ENCODE measurements at places on chromosomes 7 and 10.

DNA sequence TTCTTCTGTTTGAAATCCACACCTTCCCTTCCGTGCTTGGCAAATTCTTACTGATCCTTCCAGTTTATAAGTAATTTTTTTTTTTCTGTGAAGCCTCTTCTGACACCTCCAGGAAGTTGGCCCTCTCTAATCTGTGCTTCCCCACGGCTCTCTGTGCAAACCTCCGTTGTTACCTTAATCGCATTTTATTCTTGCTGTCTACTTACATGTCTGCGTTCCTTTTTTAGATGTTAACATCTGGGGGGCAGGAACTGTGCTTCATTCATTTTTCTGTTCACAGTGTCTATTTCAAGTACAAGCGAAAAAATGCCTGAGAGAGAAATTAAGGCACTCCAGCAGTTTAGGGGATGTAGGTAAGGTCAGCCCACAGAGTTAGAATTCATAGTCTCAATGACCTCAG lies 8.4 kb upstream of the CAMK1D start:
- DNase-seq, result no peak

- DNase-seq, result peak; percentile 14
Measured at GRCh38 chr10:5297466-5297865, 67.3 kb upstream of the UCN3 start.

GRCh38 chr7:25858525-25859411 lies 293.2 kb upstream of the NFE2L3 start:
- no peak for DNase-seq

GRCh38 chr10:73859784-73860491 lies 14.4 kb downstream of the CAMK2G start:
- DNase-seq, result no peak

GRCh38 chr7:20998309-20998708 lies 211.6 kb upstream of the SP8 start:
- no peak for DNase-seq

DNA sequence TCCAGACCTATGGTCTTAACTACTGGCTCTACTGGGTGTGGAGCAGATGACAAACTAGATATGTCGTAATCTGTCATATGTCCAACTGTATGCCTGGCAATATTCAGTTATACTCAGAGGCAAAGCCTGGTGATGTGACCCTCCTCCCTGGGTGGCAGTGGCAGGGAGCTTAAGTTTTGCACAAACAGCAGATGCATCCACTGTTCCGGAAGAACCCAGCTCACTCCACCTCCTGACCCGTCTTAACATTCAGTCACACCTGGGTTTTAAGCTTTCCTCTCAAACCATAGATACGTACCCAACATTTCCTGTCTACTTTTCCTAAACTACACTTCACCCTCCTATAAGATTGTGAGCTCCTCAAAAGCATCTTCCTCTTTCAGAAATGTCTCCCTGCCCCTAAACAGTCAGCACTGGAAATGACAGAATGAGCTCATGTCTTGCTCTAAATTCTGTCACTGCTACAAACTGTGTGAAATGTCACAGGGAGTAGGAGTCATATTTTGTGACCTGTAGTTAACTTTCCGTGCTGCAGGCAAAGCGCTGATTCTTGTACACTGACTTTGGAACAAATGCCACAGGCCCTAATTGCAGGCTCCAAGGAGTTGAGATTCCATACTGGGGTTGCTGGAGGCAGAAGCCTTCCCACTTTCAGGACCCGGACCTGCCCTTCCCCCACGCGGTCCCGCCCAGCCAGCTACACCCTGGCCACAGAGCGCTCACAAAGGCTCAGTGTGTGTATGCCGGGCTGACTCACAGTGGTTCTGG lies 23.9 kb downstream of the SCD start:
- DNase-seq, result peak; percentile 14

GRCh38 chr7:144728551-144728950 lies 107.3 kb downstream of the TPK1 start:
- no peak for DNase-seq

GRCh38 chr7:12765431-12766100 lies 78.1 kb downstream of the ARL4A start:
- no peak for DNase-seq

GRCh38 chr10:117656385-117657367 lies 114.1 kb downstream of the EMX2 start:
- no peak for DNase-seq

GRCh38 chr7:12403287-12404181 lies at the start of gene VWDE:
TSS of gene VWDE (minus strand) at chr7:12403865. CDS start at chr7:12403716, 149 bp downstream.
- DNase-seq, result peak; percentile 5

DNA sequence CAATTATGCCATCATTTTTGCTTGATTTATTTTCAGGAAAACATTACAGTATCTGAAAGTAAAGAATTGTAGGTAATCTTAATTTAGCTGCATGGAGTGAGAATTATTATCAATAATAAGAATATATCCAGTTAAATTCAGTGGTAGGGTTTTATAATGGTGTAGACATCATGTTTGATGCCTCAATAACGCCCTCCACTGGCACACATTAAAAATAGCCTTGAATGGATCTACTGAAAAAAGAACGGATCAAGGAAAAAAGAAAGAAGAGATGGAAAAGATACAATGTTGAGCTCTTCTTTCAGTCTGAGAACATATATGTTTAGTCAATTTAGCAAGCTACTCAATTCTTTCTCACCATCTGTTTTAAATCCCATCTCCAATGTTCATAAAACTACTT lies 319.2 kb downstream of the CDC14C start:
- DNase-seq, result no peak

DNA sequence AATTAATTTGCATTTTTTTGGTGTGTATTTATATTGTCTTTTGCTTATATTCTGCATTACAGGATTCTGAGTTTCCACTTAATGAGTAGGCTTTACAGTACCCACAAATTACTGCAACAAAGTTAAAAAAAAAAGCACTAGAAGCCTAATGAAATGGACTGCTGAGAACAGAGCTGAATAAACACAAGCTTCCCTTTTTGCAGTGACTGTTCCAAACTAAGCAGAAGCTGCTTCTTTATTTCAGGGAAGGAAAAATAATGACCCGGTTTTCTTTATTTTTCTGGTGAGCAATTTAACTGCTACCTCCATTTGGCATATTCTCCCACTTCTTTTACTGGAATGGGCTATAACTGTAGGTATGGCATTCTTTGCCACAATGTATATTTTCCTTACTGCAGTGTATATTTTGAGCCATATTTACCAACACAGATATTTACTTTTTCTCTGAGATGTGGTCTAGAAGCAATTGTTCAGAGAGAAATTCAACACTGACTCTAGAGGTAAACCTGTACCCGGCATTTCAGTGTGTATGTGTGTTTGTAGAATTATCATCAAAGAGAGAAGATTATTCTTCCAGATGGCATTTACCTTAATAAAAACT lies 56.9 kb downstream of the HDAC9 start:
- DNase-seq, result no peak

GRCh38 chr7:46544396-46545008 lies 623.4 kb upstream of the IGFBP3 start:
- DNase-seq, result no peak

DNA sequence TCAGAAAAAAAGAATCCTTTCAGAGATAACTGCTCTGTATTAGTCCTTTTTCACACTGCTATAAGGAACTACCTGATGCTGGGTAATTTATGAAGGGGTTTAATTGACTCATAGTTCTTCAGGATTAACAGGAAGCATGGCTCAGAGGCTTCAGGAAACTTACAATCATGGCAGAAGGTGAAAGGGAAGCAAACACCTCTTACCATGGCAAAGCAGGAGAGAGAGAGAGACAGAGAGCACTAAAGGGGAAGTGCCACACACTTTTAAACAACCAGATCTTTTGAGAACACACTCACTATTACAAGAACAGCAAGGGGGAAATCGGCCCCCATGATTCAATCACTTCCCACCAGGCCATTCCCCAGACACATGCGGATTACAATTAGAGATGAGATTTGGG lies 114.2 kb downstream of the TES start:
- DNase-seq, result no peak

DNA sequence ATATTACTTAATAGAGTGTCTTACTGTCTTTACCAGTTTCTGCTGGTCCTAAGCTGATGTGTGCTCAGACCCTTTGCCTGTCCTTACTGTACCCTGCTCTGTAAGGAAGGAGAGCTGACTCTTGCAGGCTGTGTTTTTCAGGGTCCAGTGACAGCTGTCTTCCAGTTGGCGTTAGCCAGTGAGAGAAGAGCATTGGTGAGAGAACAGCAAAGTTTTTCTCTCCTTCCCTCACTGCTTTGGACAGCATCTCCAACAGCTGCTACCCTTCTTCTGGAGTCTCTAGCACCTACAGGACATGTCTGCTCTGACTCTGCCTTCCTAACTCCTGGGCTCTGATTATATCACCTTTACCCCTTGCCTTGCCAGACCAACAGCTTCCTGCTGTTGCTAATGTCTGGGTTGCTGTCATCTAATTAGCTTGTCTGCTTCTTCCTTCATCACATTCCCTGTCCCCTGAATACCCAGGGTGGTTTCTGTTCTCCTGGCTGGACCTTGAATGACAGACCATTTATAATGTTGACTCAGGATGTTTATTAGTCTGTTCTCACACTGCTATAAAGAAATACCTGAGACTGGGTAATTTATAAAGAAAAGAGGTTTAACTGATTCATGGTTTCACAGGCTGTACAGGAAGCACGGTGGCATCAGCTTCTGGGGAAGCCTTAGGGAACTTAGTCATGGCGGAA lies 23.5 kb upstream of the PANK1 start:
- no peak for DNase-seq

GRCh38 chr7:8117195-8117594 lies 144.8 kb downstream of the ICA1 start:
- DNase-seq, result no peak

- DNase-seq, result no peak
Measured at GRCh38 chr7:126806614-126807013, 446.1 kb downstream of the GRM8 start.

GRCh38 chr7:147008530-147008929 lies 891.9 kb downstream of the CNTNAP2 start:
- DNase-seq, result no peak

DNA sequence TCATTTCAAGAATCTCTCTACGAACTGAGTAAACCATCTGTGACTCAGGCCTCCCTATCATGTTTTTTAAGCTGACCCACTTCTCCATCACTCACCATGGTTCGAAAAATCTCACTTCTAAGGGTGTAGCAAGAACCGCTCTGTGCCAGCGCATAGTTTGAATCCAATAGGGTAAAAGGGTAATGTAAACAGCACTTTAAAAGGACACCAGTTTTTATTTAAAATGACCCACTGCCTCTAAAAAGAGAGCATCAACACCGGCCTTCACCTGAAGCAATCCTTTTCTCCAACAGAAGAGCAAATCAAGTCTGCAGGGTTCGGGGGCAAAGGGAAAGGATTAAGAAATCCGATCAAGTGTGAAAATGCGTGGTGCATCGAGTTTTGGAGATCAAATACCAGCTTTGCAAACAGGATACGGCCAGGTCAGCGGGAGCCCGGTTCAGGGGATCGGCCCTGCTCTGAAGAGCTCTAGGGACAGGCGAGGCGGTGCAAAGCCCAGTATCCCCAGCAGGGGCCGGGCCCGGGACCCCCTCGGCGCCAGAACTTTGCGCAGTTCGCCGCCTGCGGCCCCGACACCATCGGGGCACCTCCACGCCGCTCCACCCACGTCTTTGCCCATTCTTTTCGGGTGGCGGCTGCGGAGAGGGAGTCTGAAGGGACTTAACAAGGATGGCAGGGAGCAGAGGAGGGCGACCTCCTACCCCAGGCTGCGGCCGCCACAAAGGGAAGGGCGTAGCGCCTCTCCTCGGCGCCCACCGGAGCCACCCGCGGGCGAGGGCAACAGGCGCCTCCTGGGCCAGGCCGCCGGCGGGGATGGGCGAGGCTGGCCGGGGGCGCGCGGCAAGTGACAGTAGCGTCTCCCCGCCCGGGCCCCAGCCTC lies 842 bp downstream of the NMT2 start:
- no peak for DNase-seq

DNA sequence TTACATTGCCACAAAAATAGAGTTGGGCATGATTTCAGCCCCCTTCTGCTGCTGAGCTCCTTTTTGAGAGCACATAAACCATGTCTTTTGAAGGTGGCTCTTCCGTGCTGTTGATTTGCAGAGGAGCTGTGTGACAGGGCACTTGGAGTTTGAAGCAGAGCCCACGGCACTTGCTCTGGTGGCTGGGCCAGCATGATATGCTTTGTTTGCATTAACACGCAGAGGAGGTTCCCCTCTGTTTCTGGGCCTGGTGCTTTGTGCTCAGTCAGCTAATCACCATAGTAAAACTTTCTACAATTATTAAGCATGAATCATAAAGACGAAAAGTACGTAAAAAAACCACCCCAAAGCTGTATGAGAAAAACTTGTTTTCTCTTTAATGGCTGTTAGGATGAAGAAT lies 40.1 kb downstream of the RBM33 start:
- DNase-seq, result no peak

DNA sequence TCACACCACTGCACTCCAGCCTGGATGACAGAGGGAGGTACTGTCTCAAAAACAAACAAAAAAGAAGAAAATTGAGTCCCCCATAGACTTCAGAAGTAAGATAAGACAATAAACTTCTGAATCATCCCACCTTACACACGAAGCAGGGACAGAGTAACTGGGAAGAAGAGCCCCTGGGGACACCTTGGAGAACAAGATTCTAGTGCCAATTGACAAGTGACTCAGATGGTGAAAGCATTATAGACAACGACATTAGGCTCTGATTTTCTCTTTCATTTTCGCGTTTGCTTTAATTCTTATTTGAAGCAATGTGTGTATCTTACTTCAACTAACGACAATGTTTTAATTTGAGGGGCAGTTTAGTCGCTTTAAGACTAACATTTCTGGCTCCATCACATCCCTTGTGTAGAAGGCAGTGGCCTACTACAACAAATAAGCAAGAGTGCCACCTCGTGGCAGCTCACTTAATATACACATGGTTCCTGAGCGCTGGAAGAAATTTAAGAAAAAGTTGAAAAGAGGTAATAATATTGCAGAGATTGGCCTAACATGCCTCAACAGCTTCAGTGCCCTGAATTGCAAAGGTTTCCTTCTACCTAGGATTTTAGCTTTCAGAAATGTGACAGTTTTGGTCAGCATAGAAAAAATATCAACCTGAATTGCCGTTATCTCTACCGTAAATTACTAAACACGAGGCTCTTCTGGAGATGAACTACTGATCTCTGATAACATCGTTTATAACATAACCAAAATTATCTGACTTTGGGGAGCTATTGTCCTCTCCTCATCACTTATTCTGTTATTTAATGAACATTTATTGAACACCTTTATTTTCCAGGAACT lies 36.7 kb downstream of the ASNS start:
- peak; percentile 10 for DNase-seq

DNA sequence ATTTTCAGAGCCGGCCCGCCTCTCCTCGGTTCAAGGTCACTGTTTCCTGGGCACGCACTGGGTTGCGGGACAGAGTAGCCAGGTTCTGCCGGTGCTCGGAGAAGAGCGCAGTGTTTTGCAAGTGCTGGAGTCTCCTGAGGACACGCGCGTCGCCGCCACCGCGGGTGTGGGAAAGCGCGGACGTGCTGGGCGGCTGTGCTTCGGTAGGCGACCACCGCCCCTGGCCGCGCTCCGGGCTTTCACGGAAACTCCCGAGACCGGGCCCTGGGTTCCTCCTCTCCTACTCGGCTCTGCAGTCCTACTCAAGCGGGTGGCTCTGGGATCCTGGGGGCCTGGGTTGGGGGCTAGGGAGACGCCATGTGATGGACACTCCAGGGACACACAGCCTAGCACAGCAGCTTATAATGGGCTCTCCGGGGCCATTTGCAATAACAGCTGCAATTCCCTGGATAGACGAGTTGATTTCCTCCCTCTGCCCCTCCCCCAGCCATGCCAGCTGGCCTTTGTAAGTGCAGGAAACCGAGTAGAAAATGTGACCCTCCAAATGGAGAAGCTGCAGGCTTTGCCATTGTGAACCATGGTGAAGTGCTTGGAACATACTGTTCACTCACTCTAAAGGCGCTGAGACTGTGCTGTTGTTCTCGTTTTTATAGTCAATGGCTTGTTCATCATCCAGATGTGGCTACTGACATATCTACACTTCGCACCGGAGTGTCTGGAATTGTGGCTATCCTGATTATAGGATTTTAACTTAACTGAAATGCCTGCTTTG lies 2.1 kb downstream of the FRAT1 start:
- DNase-seq, result no peak

All from stimulated activated CD8-positive, alpha-beta memory T cell treated with anti-CD3 and anti-CD28 coated beads, Interleukin-15, amount 100 ng/mL, for 4 hours (primary cell).